ENCODE measurements at places on chromosomes 3 and 15.
A peak's percentile ranks its signal among the peaks of the same experiment; 100 is the strongest.

DNA sequence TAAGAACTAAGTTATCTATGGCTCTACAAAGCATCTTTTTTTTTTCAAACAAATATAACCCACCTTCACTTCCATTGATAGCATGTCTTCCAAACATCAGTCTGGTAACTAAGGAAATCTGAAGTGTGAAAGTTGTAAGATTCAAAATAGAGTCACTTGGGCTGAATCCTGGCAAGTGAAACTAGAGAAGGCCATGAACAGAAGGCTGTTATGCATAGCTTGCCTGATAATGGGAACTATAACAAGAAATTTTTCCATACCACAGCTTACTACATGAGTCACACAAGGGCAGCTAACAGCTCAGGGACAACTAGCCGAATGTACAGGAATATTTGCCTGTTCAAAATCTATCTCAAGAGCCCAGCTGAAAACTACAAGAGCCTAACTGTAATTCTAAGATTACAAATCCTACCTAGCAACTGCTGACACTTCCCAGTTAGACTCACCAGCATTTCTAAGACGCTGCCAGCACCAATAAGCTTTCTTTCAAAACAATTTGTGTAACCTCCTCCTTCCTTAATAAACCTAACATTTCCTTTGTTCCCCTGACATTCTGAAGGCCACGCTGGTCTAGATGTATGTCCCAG lies 1066.5 kb downstream of the PLOD2 start:
- peak; percentile 45 for DNase-seq

DNA sequence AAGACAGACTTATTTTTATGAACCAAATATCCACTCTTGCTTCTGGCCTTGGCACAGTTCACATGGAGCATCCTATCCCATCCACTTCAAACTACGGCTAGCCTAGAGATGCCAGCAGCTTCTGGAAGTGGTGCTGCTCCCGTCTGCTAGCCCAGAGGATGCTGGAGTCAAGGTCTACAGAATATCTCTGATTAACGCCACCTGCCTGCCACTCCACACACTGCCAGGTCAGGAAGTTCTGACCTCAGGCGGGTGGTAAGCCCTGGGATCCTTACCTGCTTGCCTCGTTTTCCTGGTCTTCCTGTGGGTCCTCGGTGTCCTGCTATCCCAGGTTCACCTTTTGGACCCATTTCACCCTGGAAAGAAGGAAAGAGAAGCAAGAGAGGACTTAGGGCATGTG lies 42.9 kb downstream of the EAF1 start:
- no peak for DNase-seq

- no peak for DNase-seq
These were observed 310.8 kb downstream of the SHQ1 start for GRCh38 chr3:72537448-72537847.

DNA sequence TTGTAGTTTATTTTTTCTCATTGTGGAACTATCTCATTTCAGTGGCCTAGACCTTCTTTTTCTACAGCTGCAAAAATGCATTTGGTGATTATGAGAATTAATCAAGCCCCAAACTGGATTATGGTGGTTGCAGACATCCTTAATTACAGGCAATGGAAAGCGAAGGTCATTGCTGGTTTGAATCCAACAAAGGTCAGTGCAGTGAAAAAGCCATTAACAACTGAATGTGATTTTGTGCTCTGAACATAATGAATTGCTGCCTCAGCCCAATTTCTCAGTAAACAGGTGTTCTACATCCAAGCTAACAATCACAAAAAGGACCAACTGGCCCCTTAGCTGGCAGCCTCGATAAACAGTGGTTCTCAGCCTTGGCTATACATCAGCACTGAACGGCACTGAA lies 260.1 kb upstream of the DPPA4 start:
- DNase-seq, result no peak

DNA sequence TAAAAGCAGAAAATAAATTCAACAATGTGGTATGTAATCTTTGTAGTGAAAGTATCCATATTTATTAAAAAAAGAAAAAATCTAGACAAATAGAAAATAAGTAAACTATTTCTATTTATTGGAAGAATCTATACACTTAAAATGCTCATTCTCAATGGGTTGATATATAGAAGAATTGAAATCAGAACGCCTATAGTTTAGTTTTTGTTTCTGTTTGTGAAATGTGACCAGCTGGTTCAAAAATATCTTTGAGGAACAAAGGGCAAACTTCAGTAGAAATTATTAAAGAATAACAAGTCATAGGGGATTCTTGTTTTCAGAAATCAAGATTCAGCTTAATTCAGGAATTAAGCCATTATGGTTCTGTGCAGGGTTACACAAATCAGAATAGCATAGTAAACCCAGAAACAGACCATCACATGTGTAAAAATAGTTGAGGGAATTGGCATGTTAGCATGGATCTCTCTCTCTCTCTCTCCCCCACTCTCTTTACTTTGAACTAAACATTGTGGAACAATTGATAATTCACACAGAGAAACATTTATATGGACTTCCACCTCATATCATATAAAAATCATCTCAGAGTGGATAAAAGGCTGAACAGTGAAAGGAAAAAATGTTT lies 134.0 kb downstream of the CHL1 start:
- DNase-seq, result no peak

GRCh38 chr15:32873284-32874114 lies 155.7 kb downstream of the GREM1 start:
- DNase-seq, result no peak

GRCh38 chr3:127120851-127121647 lies 71.9 kb upstream of the PRR23E start:
- DNase-seq, result no peak

- no peak for DNase-seq
These were observed 264.3 kb upstream of the DNAJC19 start for GRCh38 chr3:181253796-181254195.
